ENCODE measurements at places on chromosomes 7 and 10.

GRCh38 chr10:57867241-57867640 lies 400.5 kb downstream of the IPMK start:
- no peak for DNase-seq

DNA sequence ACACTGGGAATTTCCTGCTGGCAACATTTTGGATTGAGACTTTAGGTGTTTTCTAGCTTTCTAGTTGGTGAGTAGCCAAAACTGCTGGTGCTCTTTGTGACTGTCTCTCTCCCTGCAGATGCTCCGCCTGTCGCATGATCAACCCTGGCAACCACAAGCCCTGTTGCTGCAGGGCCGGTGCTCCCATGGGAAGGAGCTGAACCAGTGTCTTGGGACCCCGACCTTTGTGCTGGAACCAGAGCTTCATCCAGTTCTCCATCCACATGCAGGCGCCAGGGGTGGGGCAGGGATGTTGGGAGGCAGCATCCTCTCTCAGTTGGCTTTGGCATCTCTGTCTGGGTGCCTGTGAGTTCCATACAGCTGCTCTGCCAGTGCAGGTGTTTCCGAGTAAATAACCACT lies 306.2 kb upstream of the MKI67 start:
- DNase-seq, result no peak

DNA sequence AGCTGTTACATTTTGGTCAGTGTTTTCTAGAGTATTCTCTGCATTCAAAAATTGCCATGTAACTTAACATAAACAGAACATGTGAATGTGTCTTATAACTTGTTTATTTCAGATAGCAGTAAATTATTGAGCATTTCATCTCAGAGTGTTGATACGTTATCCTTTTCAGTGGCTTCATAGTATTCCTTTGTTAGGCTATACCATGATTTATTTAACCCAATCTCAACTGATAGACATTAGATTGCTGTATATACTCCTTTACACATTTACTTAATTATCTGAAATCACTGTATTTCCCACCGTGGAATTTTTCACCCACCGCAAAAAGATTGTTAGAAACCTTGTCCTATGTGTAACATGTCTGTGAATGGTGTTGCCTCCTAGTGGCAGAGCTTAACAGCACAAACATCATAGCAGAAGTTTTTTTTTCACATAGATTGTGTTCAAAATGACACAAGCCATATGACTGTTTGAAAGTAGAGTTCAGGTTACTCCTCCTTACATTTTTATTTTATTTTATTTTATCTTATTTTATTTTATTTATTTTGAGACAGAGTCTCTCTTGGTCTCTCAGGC lies 21.4 kb downstream of the SLF2 start:
- DNase-seq, result no peak

DNA sequence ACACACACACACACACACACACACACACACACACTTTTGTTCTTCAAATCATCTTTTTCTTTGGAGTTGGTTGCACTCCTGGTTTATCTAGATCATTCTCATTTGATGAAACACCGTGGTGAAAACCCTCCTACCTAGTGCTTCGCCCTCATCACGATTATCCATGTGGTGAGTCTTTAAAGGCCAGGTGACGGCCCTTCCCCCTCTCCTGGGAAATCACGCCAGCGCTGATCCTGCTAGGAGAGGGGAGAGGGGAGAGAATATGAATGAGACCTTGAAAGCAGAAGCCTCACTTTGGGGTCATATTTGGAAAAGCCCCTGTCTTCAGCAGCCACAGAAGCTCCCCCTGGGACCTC lies 103.9 kb upstream of the LRRC4 start:
- no peak for DNase-seq

- DNase-seq, result no peak
These were observed 120.9 kb downstream of the C10orf105 start for GRCh38 chr10:71598621-71599055.

GRCh38 chr7:66682350-66683093 lies 53.8 kb downstream of the KCTD7 start:
- DNase-seq, result no peak

All from stimulated activated CD4-positive, alpha-beta T cell treated with anti-CD3 and anti-CD28 coated beads, Interleukin-1b, Interleukin-23, amount 100 ng/mL, for 1 hour (primary cell).